ENCODE measurements at places on chromosomes 12 and 14.
A peak's percentile ranks its signal among the peaks of the same experiment; 100 is the strongest.

DNA sequence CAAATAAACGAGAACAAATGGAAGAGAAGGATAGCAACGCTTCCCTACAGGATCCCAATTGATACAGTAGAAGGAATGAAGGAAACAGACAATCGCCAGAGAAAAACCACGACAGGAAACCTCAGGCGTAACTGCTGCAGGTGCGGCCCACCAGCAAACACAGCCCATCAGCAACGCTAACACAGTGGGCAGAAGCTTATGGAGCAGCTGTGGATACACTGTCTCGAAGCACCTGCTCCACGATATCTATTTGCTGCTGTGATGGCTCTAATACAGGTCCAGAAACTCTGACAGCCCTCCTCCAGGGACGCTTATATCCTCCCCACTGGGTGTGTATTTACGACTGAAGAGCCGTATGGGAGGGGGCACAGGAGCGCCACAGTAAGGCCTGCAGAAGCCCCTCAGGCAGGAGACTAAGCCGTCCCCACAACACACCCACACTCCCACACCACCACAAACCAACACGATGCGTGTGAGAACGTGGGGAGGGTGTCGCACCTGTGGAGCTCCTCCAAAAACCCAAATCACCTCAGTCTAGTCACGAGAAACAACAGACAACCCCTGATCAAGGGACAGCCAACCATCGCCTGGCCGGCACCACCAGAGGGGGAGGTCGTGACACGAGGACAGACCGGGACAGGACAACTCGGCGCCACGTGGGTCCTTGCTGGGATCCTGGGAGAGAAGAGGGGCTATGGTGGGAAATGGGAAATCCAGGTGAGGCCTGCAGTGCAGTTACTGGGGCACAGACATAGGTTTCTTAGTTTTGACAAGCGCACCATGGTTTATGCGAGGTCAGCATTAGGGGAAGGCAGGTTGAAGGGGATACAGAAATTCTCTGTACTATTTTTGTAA, 24.0 kb downstream of the POLE start:
- no peak for DNase-seq

- no peak for DNase-seq
Observed at GRCh38 chr12:100128512-100128908, 14.2 kb downstream of the BLTP3B start.

- peak; percentile 37 for DNase-seq
Observed at GRCh38 chr14:24310646-24311604, at the start of gene LTB4R. Gene LTB4R, plus strand, starts transcription at chr14:24311502. Its CDS starts 4,150 bp downstream, at chr14:24315652.

DNA sequence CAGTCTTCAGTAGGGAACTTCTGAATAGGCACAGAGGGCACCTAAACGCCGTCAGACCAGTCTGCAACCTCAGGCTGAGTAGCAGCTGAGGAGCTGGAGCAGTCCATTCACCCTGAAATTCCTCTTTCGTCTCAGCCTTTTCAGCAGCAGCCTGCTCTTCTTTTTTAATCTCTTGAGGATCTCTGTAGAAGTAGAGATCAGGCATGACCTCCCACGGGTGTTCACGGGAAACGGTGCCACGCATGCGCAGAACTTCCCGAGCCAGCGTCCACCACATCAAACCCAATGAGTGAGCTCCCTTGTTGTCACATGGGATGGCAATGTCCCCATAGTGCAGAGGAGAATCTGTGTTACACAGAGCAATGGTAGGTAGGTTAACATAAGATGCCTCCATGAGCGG, 11.1 kb upstream of the MARK3 start:
- DNase-seq = no peak

- DNase-seq = no peak
Observed at GRCh38 chr14:92502541-92503286, 10.9 kb upstream of the RIN3 start.

- DNase-seq = no peak
Observed at GRCh38 chr12:54829511-54829910, 24.8 kb upstream of the MUCL1 start.

GRCh38 chr12:117192057-117192456, 1.8 kb upstream of the FBXO21 start:
- DNase-seq = no peak

- no peak for DNase-seq
Observed at GRCh38 chr12:25811656-25812126, 146.8 kb upstream of the RASSF8 start.

GRCh38 chr12:122183588-122183940, 641 bp downstream of the LRRC43 start:
- DNase-seq = no peak

GRCh38 chr14:89575386-89576061, 158.5 kb upstream of the FOXN3 start:
- DNase-seq = no peak

GRCh38 chr14:23119363-23120327, 590 bp upstream of the CEBPE start:
- no peak for DNase-seq

DNA sequence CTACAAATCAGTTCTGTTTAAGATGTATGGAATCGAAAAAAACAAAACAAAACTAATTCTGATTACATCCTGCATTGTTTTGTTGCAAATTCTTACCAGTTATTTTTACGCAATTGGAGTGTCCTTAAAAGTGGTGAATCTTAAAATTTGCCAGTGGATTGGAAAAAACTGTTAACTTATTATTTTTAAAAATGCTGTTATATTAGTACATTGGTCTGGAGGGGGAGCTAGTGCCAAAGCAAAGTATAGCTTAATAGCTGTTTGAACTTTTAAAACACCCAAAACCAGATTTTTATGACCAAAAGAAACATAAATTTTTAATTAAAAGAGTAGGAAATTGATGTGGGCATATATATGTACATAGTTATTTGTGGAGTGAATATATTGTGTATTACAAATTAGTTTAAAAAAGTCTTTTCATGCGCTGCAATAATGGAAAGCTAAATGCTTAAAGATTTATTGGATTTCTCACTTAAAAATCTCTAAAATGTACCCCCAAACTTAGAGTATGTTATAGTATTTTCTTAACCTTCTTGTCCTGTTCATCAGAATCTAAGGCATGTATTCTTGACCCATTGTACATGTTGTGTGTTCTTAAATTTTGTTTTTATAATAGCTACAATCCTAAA, 2.5 kb downstream of the FUT8 start:
- no peak for DNase-seq

GRCh38 chr12:52350021-52350620, 17.2 kb downstream of the KRT85 start:
- DNase-seq = no peak

DNA sequence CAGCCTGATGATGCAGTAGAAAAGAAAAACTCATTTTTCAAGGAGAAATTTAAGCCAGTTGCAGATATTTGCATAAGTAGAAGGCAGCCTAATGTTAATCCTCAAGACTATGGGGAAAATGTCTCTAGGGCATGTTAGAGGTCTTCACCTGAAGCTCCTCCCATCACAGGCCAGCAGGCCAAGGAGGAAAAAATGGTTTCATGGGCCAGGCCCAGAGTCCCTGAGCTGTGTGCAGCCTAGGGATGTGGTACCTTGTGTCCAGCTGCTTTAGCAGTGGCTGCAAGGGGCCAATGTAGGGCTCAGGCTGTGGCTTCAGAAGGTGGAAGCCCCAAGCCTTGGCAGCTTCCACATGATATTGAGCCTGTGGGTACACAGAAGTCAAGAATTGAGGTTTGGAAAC, 1946.7 kb upstream of the FLRT2 start:
- DNase-seq = no peak

GRCh38 chr12:64194333-64195149, 27.6 kb downstream of the KICS2 start:
- no peak for DNase-seq

DNA sequence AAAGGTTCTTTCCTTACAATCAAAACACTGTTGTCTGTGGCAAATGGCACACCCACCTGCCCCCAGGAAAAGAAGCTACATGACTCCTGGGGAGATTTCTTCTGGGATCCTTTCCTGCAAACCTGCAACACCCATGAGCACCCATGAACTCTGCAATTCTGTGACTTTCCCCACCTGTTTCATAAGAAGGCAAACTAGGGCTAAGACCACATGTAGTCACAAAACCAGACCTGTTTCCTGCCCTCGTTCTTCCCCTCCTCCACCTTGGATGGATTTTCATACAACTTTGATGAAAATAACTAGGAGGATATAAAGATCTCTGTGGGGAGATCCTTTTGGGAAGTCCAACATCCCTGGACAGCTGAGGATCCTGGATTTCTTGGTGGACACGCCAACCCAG, 1084.7 kb downstream of the BCL11B start:
- DNase-seq = no peak

GRCh38 chr14:31968107-31968810, 108.8 kb upstream of the ARHGAP5 start:
- no peak for DNase-seq

- DNase-seq = no peak
Observed at GRCh38 chr12:57902478-57902969, 38.8 kb upstream of the ATP23 start.

DNA sequence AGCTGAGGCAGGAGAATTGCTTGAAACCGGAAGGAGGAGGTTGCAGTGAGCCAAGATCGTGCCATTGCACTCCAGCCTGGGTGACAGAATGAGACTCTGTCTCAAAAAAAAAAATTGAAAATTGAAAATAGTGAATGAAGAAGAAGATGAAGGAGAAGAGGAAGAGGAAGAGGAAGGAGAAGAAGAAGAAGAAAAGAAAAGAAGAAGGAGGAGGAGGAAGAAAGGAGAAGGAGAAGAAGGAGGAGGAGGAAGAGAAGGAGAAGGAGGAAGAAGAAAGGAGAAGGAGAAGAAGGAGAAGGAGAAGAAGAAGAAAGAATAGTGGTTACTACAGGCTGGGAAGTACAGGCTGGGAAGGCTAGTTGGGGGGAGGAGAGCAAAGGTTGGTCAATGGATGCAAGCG, 124.3 kb upstream of the CPSF6 start:
- no peak for DNase-seq

DNA sequence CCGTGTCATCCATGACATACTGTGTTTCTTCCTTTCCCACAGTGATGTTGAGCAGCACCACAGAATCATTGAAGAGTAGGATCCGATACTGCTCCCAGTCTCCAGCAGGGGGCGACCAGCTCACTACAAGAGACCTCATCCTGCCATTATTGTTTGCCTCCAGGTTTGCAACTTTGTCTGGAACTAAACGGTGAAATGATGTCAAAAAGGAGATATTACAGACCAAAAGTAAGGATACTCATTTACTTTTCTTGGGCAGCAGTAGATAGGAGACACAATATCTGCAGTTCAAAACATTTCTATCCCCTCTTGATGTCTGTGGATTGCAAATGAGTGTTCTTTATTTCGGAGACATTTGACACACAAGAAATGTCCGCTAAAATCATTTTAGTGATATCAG, 47.2 kb downstream of the PTPRB start:
- peak; percentile 9 for DNase-seq

DNA sequence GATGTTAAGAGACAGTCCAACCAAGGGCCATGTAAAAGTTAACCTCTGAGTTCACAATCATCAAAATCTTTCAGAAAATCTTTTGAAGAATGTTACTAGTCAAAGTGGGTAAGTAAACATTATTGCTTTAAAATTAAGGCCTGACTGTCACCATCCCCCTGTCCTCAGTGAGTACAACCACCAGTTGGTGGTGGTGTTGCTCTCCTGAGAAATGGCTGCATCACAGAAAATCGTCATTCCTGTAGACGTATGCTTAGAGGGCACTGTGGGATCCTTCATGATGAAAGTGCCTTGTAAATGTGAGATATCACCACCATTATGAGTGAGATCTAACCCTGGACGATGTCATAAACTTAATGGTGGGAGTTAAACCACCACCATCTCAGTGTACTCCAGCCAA, 451.2 kb downstream of the RPS29 start:
- no peak for DNase-seq

- no peak for DNase-seq
Observed at GRCh38 chr14:61498811-61499210, 177.4 kb downstream of the PRKCH start.

DNA sequence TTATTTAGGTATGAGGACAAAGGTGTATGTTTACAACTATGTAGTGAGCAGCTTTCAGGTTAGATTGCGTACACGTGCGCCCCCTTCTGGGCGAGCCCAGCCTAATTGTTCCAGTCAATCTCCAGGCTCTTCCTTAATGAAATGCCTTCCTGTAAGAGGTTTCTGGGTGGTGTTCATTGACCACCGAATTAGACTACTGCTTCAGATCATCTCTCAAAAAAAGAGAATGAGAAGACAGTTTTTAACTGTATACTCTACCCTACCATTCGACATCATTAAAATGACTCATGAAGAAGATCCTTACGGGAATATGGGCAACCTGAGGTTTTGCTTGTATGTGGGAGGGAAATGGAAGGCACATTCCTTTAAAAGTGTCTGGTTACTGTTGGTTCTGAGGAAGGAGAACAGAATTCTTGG, 2.1 kb downstream of the LUM start:
- DNase-seq = no peak

DNA sequence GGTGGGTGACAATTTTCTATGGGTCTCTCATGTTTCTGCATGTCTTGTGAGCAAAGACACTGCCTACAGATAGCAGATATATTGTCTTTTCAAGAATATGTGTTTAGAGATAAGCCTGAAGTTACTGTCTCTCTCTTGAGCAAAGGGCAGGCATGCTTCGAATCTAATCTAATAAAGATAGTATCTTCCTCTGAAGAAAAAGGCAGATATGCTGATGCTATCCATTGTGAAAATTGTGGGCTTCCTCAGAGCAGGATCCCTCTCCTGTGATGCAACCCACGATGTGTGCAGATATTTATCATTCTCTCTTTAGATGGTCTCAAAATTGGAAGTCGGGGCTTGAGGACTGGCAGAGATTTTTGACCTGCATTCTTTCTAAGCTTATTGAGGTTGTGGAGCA, 187.0 kb downstream of the DACT1 start:
- DNase-seq = no peak

DNA sequence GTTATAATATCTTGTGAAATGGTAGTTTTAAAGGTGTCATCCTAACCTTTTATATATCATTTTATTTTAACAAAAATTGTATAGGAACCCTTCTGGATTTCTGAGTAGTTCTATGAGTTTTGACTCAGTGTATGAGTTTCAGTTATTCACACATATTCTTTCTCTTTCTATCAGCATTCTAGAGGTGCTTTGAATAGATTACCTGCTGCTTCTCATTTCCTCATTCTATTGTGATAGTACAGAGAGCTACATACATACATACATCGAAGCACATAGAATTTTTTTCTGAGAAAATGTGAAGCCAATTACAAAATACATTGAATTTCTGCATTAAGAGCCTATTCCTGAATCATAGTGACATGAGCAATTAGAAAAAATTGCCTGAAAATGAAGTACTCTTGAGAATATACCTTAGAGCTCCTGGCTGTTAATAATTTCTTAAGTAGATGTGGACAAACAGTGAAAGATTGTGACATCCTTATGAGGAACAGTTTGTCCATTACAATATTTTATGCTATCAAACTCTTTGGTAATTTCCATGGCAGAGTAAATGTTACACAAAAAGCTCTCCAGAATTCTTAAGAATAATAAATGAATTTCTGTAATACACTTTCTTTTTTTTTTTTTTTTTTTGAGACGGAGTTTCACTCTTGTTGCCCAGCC, 556.6 kb downstream of the TRHDE start:
- no peak for DNase-seq
